Activated T-helper 17 cell treated with anti-CD3 and anti-CD28 coated beads, Interleukin-2, amount 50 U/mL, for 72 hours (primary cell): ENCODE measurements at places on chromosomes 3 and 15.

DNA sequence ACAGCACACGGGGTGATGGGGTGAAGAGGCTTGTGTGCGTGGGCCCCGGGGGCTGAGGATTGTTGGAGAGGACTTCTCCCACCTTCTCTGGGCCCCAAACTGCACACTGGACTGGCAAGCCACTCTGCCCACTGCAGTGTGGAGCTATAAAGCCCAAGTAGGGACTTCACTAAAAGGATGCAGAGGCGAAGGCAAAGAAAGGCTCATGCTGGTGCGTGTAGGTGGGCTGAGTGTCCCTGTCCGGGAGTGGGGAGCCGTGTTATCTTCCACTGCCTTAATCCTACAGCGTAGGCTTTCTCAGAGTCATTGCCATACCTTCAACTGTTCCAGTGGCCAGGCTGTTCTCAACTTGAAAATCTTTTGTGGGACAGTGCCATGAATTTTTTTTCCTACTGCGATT lies 3.9 kb downstream of the PPARG start:
- no peak for ATAC-seq

DNA sequence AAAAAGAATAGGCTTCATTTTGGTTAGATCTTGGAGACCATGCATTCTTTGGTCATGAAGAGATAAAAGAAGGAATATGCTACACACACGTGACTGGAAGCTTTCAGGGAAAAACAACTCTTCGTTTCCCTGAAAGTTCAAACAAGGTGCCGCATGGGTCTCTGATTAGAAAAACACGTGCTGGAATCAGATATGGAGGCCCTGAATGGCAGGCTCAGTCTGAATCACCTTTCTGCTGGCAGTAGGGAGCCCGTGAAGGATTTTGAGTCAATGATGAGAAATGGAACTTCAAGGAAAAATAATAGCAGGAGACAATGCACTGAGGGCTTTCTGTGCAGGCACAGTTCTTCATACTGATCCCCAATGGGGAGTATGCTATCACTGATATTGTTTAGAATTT lies 99.8 kb upstream of the LRRN1 start:
- ATAC-seq = no peak

DNA sequence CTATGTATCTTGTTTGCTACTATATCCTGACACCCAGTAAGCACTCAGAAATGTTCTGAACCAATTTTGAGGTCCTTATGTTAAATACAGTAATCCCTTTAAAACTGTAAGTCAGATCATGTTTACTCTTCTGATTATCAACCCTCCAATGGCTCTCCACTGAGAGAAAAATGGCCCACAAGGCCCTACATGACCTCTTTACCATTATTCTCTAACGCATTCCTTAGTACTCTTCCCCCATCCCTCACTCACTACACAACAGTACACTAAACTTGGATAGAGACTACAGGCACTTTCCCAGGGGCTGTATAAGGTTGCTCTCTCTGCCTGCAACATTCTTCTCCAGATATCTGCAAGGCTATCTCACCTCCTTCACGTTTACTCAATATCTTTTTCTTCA lies 1.9 kb downstream of the TOPBP1 start:
- no peak for ATAC-seq

DNA sequence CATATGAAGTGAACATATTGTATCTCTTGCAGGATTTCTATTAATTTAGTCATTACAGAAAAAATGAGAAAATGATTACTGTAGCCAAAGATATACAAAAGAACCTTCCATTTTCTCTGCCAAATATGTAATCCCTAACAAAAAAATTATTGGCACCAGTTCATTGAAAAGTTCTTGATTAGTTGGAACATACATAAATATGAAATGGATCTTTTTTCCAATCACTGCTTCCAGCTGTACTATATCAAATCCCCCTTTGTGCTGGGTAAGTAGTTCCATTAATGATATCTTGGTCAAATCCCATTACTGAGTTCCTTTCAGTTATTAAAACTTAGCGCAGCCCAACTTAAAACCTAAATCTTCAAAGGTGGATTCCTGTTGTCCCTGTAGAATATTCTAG lies 263.8 kb downstream of the SLC9A9 start:
- ATAC-seq = no peak

- no peak for ATAC-seq
These were observed 285.8 kb upstream of the GADL1 start for GRCh38 chr3:31180274-31180673.

DNA sequence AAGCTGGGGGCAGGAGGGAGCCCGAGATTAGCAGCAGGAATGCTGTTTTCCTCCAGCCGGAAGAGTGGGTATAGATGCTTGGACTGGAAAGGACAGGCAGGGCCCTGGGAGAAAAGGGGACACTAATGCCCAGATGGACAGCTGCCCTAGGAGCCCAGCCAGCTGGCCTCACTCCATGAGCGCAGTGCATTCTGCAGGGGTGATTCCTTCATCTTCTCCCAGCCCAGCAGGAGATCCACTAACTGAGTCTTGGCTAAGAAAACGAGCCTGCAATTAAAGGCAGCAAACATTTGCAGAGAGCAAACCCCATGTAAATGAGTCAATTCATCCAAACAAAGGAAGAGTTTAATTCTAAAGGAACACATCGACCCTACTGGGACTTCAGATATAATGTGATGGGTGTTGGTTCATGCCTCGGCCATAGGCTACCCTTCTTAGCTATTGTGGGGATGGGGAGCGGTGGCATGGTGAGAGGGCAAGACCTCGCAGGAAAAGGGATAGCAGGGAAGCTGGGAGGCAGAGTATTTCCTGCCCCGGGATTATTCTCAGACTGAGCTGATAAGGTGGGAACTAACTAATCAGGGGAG lies 13.3 kb upstream of the MINAR1 start:
- ATAC-seq = no peak

DNA sequence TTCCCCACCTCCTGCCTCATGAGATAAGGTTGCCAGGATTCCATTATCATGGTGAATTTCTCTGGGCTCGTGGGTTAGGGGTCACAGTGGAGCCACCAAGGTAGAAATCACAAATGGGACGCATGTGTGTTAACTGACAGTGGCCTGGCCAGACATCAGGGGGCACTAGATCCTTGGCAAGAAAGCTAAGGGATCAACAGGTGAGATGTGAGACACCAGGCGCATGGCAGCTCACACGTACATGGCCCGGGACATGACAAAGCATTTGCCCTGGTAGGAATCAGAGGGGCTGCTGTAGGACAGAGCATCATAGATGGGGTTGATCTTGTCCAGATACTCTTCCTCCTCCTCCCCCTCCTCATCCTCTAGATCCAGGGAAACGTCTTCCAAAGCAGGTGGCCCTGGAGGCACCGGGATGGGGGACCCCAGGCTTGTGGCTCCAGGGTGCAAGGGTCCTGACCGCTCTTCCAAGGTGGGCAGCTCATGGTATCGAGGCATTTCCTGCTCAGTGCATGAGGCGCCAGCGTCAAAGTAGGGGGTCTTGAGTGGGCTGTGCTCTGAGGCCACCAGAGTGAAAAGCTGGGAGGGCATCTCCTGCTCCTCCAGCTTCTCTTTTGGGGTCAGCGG lies 24.6 kb downstream of the ZBED2 start:
- ATAC-seq = no peak

DNA sequence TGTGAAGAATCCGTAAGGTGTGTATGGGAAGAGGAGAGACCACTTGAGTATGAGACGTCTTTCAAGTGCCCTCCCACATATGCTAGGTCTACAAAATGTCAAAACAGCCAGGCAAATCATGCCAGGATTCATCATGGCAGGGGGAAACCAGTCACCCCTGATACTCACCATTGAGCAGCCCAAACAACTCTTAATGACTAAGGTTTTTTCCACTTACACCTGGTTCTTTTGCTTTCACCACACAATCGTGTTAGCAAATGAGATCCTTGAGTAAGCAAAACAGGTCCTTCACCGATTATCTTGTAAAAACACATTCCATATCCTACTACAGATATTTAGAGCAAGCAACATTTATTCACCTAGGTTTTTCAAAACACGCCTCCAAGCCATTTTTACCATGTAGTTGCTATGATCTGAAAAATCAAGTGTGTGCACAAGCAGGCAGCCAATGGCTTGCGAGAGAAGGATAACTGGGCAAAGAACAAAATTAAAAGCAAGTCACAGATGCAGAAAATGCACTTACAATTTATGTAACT lies 177.5 kb upstream of the LPP start:
- peak; percentile 73 for ATAC-seq

DNA sequence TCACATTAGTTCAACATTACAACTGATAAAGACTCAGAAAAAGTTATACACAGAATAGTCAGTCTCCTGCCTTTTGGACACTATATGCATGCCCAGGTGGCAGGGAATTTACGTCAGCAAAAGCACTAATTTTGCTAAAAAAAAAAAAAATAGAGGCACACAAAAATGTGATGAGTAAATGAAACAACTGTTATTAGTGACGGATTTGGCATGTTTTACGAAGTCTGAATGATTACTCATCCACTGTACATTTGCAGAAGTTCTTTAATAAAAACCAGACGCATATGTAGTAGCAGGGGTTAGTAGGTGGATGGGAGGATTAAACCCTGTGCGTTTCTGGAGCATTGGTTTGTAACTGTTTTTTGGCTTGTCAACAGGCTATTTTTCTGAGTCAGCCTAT lies 99.0 kb downstream of the MITF start:
- no peak for ATAC-seq

GRCh38 chr3:65583188-65583587 lies 455.5 kb downstream of the MAGI1 start:
- no peak for ATAC-seq

DNA sequence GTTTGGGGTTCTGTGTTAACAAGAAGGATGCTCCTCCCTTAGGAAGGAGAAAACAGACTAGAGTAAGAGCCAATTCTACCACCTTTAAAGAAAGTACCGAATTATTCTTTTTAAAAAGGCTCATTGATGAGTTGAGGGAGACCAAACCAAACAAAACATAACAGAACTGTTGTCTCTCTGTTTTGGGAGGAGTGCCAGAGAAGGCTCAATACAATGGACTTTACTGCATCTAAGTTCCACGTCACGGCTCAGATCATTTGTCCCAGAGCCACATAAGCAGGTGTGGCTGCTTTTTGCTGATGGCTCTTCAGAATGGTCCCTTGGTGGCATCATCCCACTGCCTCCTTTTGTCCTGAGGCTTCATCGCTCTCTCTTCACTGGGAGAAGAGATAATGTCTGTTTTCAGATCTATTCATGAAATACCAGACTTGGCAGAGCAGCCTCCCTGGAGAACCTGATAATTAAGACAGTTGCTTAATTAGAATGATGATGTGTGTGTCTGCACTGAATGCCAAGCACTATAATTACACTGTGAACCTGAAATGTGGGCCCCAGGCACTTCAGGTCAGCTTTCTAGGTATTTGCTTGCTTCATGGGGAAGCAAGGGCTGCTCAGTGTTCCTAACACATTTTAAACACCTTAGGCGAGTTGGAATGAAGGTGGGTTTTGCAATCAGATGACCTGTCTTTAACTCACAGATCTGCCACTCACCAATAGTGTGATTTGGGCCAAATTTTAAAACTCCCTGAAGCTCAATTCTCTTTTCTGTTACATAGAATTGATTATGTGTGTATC lies 335.2 kb upstream of the MCTP2 start:
- no peak for ATAC-seq

DNA sequence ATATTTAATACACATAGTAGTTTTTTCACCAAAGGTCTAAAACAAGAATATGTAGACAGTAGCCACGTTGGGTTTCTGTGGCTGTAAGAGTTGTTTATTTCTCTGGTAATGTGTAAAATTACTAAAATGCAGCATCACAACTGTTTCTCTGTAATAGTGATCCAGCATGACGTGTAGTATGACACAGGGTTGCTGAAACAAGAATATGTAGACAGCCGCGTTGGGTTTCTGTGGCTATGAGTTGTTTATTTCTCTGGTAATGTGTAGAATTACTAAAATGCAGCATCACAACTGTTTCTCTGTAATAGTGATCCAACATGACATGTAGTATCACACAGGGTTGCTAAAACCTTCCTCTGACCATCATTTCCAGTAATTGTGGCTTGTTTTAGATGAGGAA lies 153.6 kb upstream of the ZNF717 start:
- ATAC-seq = no peak

DNA sequence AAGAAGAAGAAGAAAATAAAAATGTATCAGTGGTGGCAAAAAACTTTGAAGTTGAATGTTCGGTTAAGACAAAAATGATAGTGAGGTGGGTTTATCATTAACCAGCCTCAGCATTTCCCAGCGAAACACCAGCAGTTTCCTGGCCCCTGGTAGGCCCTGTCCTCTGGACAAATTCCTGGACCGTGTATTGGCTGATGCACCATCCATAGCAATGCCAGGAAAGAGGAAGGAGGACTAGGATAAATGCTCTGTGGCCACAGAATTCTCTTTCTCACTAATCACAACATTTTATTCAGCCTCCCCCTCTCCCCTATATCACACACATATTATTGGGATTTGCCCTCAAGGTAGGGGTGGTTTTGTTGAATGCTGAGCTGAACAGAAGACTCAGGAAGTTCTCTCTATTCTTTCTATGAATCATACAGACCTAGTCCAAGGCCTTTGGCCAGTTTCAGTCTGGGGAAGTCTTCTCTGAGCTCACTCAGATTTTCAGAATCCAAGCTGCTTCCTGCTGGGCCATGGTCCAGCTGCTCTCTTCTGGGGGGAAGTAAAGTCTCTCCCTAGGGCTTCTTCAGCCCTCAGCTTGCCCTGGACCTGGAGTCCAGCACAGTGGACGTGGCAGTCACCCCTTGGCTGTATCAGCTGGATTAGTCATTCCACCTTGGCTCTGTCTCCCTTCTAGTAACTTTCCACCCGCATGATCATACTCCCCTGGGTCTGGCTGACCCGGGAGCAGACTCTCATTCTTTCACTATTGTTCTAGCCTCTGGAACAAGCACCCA lies 27.6 kb downstream of the SLC28A1 start:
- peak; percentile 31 for ATAC-seq

- ATAC-seq = no peak
These were observed 23.5 kb upstream of the ATP2C1 start for GRCh38 chr3:130870423-130870822.

DNA sequence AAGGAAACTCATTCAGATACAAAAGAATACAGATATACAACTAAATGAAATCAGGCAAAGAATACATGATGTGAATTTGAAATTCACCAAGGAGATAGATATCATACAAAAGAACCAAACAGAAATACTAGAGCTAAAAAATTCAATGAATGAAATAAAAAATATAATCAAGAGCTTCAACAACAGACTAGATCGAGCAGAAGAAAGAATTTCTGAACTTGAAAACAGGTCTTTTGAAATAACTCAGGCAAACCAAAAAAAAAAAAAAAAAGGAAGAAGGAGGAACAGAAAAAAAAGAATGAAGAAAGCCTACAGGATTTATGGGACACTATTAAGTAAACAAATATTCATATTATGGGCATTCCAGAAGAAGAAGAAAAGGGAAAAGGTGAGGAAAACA lies 137.8 kb downstream of the DMXL2 start:
- ATAC-seq = no peak

DNA sequence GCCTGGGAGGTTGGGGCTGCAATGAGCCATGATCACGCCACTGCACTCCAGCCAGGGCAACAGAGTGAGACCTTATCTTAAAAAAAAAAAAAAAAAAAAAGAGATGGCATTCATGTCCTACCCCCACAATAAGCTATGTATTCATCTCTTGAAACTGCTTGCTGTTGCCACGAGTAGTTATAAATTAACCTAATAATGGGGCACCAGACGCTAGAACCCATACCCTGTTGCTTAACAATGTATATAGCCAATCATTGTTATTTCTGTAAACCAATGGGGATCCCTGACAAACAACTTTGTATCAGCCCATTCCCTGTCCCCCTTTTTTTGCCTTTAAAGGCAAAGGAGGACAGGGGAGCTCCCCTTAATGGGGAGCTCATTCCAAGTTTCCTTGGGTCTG lies 2.8 kb upstream of the LACTB start:
- ATAC-seq = no peak
